Prostate gland (tissue), 2 donors: ENCODE measurements at places on chromosomes 4 and X.

DNA sequence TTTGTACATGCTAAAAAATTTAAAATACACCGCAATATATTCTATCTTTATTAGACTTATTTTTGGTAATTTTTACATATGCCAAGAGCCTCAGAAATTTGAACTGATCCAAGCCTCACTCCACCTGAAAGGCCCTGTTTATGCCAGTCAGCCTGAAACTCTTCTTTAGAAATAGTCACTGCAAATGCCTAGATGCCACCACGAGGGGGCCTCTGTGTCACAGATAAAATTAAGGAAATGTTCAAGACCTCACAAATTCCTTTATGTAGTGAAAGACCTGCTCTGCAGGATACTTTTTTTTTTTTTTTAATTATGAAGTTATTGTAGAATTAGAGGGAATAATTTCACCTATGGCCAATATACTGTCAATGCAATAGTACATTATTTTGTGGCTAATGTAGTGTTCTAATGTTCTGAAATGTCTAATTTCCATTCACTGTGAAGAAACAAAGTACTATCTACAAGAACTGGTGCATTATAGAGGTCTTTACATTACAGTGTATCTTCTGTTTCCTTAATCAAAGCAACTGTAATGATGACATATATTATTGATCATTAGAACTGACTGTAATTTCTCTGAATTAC lies 69.8 kb downstream of the DTHD1 start:
- H3K36me3 ChIP-seq, result no peaks in the 10 kb centered on the region
- H3K27ac ChIP-seq, result no peak overlapping the region
- no peak overlapping the region for H3K4me3 ChIP-seq

DNA sequence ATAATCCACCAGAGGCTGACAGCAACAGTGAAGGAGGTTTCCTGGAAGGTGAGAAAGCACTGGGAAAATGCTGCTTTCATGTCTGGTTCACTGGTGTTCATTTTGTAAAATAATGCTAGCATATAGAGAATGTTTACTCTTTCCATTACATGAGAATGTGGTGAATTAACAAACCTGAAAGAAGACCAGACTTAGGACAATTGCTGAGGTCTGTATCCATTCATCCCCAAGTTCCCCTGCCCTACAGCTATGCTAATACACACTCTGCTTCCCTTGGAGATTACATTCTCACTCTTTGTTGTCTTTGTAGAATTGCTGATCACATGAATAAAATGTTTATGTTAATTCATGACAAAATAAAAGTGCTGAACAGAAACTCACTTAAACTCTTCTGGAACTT lies 99.5 kb downstream of the ARHGAP6 start:
- DNase-seq, result no peak
- no peak overlapping the region for H3K4me3 ChIP-seq
- H3K27me3 ChIP-seq, result no peaks in the 10 kb centered on the region
- H3K27ac ChIP-seq, result no peak overlapping the region

DNA sequence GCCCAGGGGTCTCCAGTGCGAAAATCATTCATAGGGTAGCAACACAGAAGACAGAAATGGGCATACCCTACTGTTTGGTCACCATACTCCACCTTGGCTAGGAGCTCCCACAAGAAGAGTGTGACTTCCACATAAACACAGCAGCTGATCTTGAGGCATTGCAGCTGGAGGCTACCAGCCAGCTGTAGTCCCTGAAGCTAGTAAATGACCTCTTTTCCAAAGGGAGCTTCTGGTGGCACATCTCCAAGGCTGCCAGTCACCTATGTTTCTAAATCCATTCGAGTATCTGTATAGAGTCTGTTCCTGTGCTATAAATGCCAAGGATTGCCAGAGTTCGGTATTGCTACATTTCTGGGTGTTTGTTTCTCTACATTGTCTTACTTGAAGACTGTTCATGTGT lies 21.3 kb upstream of the PNPLA4 start:
- no peaks in the 10 kb centered on the region for H3K36me3 ChIP-seq
- no peak overlapping the region for H3K27ac ChIP-seq
- H3K4me1 ChIP-seq, result no peaks in the 10 kb centered on the region

DNA sequence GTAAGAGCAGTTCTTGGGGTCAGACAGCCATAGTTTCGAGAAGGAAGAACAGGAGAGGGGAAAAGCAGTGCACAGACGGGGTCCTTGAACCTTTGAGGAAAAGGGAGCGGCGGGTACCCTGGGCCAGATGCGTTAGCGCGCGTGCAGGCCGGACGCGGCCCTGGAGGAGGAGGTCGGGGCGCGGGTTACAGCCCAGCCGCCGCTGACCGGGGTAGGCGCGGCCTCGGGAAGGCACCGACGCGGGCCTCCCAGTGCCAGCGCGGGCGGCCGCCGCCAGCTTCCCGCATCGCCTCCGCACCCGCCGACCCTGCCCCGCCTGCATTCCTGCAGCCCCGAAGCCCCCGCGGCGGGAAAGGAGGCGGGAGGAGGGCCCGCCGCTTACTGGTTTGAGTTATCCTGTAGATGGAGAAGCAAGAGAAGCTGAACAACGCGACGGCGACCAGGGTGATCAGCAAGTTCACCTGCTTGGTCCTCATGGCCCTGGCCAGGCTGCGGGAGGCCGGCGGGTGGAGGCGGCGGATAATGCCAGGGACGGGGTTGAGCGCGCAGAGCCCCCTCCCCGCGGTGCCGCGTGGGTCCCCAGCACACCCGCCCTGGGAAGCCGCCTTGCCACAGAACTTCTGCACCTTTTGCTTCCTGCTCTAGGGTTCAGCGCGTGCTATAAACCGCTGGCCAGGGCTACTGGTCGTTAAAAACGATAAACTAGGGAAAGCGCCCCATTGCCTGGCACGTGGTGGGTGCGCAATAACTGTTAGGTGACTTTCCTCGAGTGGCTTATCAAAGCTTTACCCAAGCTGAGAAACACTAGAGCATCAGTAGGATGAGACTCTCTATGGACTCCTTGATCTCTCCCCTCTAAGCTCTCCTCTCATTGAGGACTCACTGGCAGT lies at the start of gene MGAT4D:
MGAT4D (minus strand) TSS at position 547 of the 890 bp plus-strand sequence; CDS start at position 476, 71 bp downstream.
- DNase-seq, result no peak
- H3K27me3 ChIP-seq, result no peaks in the 10 kb centered on the region

GRCh38 chrX:136731207-136731782 lies 49.4 kb downstream of the ARHGEF6 start:
- H3K4me1 ChIP-seq, result no peaks in the 10 kb centered on the region
- no peaks in the 10 kb centered on the region for H3K27me3 ChIP-seq
- H3K27ac ChIP-seq, result no peak overlapping the region
- no peak overlapping the region for H3K4me3 ChIP-seq
- DNase-seq, result no peak

DNA sequence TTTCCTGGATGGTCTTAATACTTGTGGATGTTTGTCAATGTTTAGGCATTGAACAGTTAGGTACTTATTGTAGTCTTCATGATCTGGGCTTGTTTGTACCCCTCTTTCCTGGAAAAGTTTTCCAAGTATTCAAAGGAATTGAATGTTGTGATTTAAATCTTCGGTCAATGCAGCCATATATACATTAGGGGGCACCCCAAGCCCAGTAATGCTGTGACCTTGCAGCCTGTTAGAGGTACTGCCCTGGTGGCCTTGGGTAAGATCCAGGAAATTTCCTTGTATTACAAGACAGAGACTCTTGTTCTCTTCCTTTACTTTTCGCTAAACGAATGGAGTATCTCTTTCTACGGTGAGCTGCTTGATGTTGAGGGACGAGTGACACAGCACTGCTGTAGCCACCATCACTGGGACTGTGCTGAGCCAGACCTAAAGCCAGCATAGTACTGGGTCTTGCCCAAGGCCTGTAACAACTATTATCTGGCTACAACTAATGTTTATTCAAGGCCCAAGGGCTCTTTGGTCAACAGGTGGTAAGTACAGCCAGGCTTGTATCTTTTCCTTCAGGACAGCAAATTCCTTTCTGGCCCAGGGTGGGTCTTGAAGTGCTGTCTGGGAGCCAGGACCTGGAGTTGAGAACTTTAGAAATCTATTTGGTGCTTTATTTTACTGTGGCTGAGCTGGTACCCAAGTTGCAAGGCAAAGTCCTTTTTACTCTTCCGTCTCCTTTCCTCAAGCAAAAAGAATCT lies 118.3 kb upstream of the ATOH1 start:
- no peaks in the 10 kb centered on the region for H3K36me3 ChIP-seq
- no peak overlapping the region for H3K4me3 ChIP-seq
- DNase-seq, result no peak

- no peak overlapping the region for H3K4me3 ChIP-seq
- H3K27me3 ChIP-seq, result no peaks in the 10 kb centered on the region
- H3K4me1 ChIP-seq, result no peaks in the 10 kb centered on the region
- no peak overlapping the region for H3K27ac ChIP-seq
Observed at GRCh38 chr4:120105472-120105871, 38.8 kb upstream of the MAD2L1 start.

- DNase-seq, result no peak
- H3K27me3 ChIP-seq, result no peaks in the 10 kb centered on the region
- no peak overlapping the region for H3K27ac ChIP-seq
Observed at GRCh38 chr4:42914937-42915336, 22.4 kb downstream of the GRXCR1 start.

GRCh38 chrX:72057849-72058248 lies 73.9 kb downstream of the RTL5 start:
- no peak for DNase-seq
- no peak overlapping the region for H3K27ac ChIP-seq
- no peaks in the 10 kb centered on the region for H3K36me3 ChIP-seq
- H3K27me3 ChIP-seq, result no peaks in the 10 kb centered on the region
- H3K4me1 ChIP-seq, result no peaks in the 10 kb centered on the region
